ENCODE measurements at places on chromosomes 6 and 20.

GRCh38 chr20:1912053-1912452 lies 16.8 kb downstream of the SIRPA start:
- no peak for DNase-seq

GRCh38 chr20:12984863-12985262 lies 23.9 kb upstream of the SPTLC3 start:
- no peak for DNase-seq

- no peak for DNase-seq
These were observed 77.9 kb upstream of the ID4 start for GRCh38 chr6:19759117-19759880.

- DNase-seq: no peak
These were observed 25.6 kb downstream of the NFYA start for GRCh38 chr6:41098366-41098765.

DNA sequence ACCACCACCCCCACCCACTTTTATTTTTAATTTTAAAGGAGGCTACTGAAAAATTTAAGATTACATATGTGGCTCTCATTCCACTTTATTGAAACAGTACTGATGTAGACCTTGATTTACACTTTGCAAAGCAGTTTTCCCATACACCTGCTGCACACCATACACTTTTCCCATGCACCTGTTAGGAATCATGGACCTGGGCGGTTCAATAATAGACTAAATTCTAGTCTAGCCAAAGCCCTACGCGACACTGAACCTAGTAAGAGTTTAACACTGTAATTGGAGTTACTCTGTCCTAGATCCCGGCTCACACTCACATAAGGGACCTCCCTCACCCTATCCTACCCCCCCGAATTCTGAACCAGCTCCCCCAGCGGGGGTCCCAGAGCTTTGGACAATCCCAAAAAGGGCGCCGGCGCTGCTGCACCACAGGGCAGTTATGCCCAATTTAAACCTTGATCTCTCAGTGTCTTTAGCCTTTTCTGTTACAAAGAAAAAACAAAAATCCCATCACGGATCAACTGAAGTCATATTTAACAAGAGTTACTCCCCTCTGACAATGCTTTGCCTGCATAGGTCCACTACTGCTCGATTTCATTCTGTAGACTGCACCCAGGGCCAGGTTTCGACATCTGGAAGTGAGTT lies 2.4 kb upstream of the GCLC start:
- peak; percentile 49 for DNase-seq

- no peak for DNase-seq
These were observed 26.7 kb downstream of the ZNF337 start for GRCh38 chr20:25669826-25670422.

DNA sequence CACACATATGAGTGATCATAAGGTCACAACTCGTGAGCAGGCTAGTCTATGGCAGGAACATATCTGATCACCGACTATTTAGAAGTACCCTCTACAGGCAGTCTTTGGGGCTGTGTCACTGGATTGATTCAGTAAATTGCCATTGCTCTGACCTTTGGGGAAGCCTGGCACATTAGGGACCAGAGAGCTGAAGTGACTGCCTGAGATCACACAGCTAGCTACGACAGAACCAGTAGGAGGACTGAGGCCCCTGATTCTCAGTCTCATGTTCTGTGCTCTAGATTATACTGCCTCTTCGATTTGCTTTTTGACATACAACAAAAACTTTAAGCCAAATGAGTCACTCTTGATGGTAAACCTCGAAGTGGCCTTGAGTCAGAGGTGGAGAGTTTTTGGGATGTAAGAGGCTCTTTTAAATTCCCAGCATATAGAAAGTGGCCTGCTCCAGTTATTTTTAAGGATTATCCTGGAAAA lies 247.5 kb upstream of the SUPT3H start:
- DNase-seq: no peak

- DNase-seq: peak; percentile 93
These were observed 36.2 kb upstream of the DSP start for GRCh38 chr6:7505189-7505699.

GRCh38 chr20:39155971-39156370 lies 193.8 kb downstream of the DHX35 start:
- peak; percentile 84 for DNase-seq

GRCh38 chr6:106422534-106422933 lies 62.0 kb downstream of the CRYBG1 start:
- DNase-seq: no peak

DNA sequence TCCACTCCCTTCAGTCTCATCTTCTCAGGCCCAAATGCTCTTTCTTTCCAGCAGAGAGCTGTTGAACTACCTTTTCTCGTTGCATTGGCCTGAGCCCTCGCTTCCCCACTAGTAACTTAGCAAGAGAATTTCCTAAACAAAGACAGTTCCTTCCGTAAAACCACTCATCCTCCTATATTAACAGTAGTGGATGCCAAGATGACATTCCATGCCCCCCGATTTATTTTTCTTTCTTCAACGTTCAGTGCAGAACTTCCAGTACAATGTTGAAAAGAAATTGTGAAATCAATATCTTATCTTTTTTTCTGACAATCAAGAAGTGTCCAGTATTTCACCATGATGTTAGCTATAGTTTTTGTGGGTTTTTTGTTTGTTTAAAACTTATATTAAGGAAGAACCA lies 45.8 kb downstream of the SOX4 start:
- DNase-seq: no peak

DNA sequence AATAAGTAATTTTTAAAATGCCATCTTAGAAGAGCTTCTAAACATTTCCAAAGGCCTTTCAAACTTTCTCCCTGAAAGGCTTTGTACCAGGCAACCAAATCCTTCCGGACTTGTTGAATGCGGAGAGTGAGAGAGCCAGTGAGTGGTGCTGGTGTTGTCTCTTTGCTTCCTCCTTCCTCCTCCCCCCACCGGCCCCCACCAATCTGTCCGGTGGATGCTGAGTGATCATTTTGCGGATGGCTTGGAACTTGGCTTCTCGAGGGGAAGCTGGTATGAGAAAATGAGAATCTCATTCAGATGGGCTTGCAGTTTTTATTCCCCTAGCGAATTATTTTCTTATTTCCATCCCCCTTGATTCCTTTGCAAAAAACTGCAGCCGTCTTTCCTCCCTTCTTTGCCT lies 97.3 kb downstream of the ANKRD60 start:
- peak; percentile 80 for DNase-seq

DNA sequence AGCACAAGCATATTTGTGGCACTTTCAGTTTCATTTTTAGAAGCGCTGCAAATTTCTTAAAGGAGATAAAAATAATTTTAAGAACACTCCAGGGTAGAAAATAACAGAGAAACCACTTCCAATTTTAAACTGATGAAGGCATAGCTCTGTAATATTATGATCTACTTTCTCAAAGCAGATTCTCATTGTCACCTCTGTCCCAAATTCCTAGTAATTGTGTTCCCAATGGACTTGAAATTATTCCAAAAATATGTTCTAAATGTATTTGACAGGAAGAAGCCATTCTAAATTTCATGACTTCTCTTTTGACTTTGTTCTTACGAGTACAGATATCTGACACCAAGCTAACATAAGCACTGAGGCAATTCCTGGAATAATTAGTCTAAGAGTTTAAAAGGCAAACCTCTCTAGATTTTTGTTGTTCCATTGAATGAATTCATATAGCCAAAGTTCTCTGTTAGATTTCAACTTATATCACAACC lies 140.2 kb upstream of the CARMIL1 start:
- DNase-seq: no peak

DNA sequence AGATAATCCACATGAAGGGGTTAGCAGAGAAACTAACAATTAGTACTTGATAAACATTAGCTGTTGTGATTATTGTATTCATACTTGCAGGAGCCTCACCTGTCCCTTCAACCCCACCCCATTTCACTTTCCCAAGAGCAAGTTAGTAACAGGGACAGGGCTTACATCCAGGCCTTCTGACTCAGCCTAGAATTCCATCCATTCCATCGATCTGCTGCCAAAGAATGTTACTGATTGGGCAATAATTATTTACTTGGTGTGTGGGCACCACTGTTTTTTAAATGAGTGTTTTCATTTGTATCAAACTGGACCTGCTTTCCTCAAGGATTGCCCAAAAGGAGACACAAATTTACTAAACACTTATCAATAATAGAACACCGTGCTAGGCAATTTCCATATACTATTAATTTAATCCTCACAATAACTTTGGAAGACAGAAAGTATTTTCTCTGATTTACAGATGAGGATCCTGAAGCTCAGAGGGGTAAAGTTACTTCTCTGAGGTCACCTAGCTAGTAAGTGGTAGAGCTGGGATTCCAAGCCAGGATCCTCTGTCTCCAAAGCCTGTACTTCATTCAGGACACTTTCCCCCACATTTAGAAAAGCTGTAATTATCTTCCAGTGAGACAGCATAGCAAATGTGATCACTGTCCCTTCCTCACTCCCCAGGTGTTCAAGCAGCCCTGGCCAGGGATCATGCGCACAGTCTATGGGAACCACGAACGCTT lies 32.8 kb downstream of the GSS start:
- DNase-seq: no peak

DNA sequence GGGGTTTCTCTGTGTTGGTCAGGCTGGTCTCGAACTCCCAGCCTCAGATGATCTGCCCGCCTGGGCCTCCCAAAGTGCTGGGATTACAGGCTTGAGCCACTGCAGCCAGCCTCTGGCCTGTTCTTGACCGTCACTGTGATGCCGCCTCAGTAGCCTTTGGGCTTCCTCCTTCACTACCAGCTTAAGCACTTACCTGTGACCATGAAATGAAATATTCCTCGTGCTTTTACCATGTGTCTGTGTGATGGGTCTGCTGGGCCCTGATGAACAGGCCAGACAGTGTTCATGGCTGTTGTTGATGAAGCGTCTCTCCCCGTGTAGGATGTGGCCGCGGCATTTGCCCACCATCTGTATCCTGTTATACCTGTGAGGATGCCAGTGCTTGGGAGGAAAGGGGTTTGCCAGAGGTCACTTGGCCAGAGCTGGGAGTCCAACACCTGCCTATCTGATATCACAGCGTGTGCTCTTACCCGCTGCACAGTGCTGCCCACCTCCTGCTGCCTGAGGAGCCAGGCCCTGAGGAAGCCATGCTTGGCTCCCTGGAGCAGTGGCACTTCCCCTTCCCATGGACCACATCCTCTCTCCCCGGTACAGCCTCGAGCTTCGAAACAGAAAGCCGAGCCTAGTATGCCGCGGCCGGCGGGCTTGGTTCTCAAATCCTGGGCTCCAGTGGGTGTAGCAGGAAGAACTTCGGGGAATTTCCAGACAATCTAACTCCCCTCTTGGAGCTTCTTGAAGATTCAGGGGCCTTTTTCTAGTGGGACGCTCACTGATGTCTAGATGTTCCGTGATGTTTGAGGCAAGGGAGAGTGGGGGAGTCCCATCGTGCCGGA lies 167.9 kb downstream of the ZDHHC14 start:
- DNase-seq: no peak

GRCh38 chr6:53199156-53199555 lies 50.5 kb upstream of the GCM1 start:
- DNase-seq: no peak

DNA sequence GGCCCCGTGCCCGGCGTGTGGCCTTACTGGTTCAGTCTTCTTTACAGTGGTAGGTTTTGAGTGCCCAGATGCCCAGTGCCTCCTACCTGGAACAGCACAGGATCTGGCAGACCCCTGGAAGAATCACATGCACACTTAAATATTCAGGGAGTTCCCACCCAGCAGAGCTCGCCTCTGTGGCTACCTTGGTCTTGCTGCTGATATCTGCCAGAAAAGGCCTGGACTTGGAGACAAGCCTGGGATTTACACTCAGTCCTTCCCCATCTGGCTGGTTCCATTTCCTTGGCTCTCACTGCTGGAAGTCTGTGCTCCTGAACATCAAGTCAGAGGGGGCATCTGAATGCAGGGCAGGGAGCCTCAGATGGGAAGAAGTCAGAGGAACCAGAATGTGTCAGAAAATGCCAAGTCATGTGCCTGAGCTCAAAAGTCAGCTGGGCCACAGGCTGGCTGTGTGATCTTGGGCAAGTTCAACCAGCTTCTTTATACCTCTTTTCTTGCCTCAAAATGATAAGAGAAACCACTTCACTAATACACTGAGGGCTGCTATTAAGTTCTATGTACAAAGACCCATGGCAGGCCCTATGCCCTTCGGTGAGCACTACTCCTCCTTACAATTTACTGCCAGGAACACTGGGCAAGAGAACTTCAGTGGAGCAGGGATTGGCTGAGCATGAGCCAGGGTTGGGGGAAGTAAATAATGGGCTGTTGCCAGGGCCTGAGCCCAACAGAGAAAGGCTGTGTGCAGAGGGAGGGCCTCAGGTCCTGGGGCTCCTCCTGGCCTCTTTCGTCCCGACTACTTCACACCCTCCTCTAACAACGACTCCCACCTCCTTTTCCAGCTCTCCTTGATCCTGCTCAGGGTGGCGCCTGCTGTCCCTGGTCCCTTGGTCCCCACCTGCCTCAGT lies 158.1 kb upstream of the PROKR2 start:
- no peak for DNase-seq

DNA sequence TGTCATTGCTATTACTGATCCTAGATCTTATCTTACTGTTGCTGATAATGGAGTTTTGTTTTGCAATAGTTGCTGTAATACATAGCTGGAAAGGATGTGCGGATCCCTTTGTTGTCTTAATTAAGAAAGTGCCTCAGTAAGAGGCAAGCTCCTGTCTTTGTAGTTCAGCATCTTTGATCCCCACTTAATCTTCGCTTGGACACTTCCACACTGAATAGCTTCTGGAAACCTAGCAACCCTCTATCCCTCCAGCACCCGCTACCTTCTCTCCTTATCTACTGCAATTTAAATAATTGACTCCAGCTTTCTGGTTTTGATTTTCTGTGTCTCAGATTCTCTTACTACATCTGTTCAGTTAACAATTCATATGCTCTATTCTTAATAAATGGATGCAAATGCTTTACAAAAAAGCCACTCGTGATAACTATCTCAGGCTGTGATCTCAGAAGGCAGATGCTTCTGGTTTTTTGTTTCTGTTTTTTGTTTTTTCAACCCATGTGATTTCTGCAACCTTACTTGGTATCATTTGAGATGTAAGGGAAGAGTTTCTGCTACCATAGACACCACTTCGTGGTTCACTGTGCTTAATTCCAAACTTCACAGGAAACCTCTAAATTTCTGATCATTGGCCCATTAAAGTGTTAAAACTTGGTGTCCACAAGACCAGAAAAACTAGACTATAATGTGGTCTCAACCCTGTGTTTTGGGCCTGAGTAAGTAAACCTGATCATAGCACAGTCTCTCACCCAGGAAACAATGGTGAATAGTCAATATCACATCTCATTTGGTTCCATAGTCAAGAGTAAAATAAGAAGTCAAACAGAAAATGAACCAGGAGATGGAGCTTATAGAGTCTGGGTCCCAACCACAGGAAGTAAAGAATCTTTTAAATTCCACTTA lies 352.1 kb upstream of the SOX4 start:
- no peak for DNase-seq
